Dorsolateral prefrontal cortex (tissue), 122 donors: ENCODE measurements at places on chromosomes 16 and 17. TPM values are rescaled to one million over a fixed set of nuclear protein-coding genes. Genes with fewer than 3 reads are reported as not detected.

SLC13A2 gene
- total RNA-seq = not detected

IL17C gene
- total RNA-seq = not detected

SLC39A11 gene
- total RNA-seq = 33.5 TPM

VMO1 gene
- 2.6 TPM for total RNA-seq

SLFN14 gene
- not detected for total RNA-seq

BCO1 gene
- 0.54 TPM for total RNA-seq

TNFRSF13B gene
- total RNA-seq = not detected

GNAO1 gene
- 385 TPM for total RNA-seq

GRIN2A gene
- 200 TPM for total RNA-seq

MED9 gene
- total RNA-seq = 32.9 TPM

HS3ST3A1 gene
- 0.53 TPM for total RNA-seq

DYNLL2 gene
- 87.7 TPM for total RNA-seq

HOXB1 gene
- not detected for total RNA-seq
